ENCODE measurements at places on chromosomes 1 and 21. TPM values are rescaled to one million over a fixed set of nuclear protein-coding genes. Genes with fewer than 3 reads are reported as not detected.

The USH2A gene
- total RNA-seq: under 0.01 TPM

The GRIK3 gene
- not detected for total RNA-seq

The CFHR5 gene
- total RNA-seq: not detected

The FMO1 gene
- total RNA-seq: not detected

The CACNA1S gene
- total RNA-seq: not detected

The PDC gene
- not detected for total RNA-seq

The TTLL7 gene
- 19.1 TPM for total RNA-seq

The VCAM1 gene
- total RNA-seq: 20.7 TPM

The CYP4B1 gene
- total RNA-seq: not detected

The OR2G6 gene
- total RNA-seq: not detected

The FAM20B gene
- 61.5 TPM for total RNA-seq

The IQCC gene
- 1.4 TPM for total RNA-seq

The GPR52 gene
- total RNA-seq: 0.78 TPM

The RSPH1 gene
- not detected for total RNA-seq

The FCAMR gene
- total RNA-seq: not detected

The AADACL4 gene
- not detected for total RNA-seq

The OLFML3 gene
- total RNA-seq: 24.8 TPM

The DMBX1 gene
- total RNA-seq: not detected

The PLD5 gene
- total RNA-seq: 0.07 TPM

The FNDC10 gene
- 3.6 TPM for total RNA-seq

The RSPO1 gene
- 0.07 TPM for total RNA-seq

The TAS1R1 gene
- 0.20 TPM for total RNA-seq

The WDR64 gene
- total RNA-seq: not detected

The KCNE2 gene
- total RNA-seq: not detected

The CFHR3 gene
- not detected for total RNA-seq

The CNR2 gene
- not detected for total RNA-seq

The SPTA1 gene
- total RNA-seq: under 0.01 TPM

The PLA2G2D gene
- total RNA-seq: not detected

The MX2 gene
- total RNA-seq: 3.3 TPM

The PLA2G2A gene
- total RNA-seq: not detected

The PDE4B gene
- 34.4 TPM for total RNA-seq

The COL16A1 gene
- total RNA-seq: 90.8 TPM

The CHD1L gene
- total RNA-seq: 46.3 TPM

The COL6A2 gene
- 4,259 TPM for total RNA-seq

The AGBL4 gene
- total RNA-seq: not detected

The CEP104 gene
- 44.6 TPM for total RNA-seq

The OVAAL gene
- not detected for total RNA-seq

The RCSD1 gene
- 0.13 TPM for total RNA-seq

The C1orf94 gene
- not detected for total RNA-seq

The STX12 gene
- 51.7 TPM for total RNA-seq

The LHX8 gene
- total RNA-seq: not detected

The MFAP2 gene
- 39.9 TPM for total RNA-seq

The CYP2J2 gene
- not detected for total RNA-seq

The HLX gene
- total RNA-seq: 4.9 TPM

The FNBP1L gene
- total RNA-seq: 8.7 TPM

The MIA3 gene
- total RNA-seq: 60.7 TPM

The TMEM240 gene
- total RNA-seq: 4.0 TPM

The AMPD1 gene
- total RNA-seq: not detected

The CASQ1 gene
- 0.20 TPM for total RNA-seq

The RAVER2 gene
- total RNA-seq: 3.2 TPM

The SRGAP2C gene
- total RNA-seq: 38.1 TPM

The GPATCH2 gene
- 14.8 TPM for total RNA-seq

The KCNK1 gene
- 9.2 TPM for total RNA-seq

The C8A gene
- total RNA-seq: not detected

The LCE1D gene
- total RNA-seq: not detected

The BROX gene
- total RNA-seq: 38.0 TPM

The CDA gene
- 0.92 TPM for total RNA-seq

All from smooth muscle cell of the pulmonary artery (primary cell).